Pancreas (tissue), 10 donors: ENCODE measurements at places on chromosomes 16 and 17. TPM values are rescaled to one million over a fixed set of nuclear protein-coding genes. Genes with fewer than 3 reads are reported as not detected.

DNA sequence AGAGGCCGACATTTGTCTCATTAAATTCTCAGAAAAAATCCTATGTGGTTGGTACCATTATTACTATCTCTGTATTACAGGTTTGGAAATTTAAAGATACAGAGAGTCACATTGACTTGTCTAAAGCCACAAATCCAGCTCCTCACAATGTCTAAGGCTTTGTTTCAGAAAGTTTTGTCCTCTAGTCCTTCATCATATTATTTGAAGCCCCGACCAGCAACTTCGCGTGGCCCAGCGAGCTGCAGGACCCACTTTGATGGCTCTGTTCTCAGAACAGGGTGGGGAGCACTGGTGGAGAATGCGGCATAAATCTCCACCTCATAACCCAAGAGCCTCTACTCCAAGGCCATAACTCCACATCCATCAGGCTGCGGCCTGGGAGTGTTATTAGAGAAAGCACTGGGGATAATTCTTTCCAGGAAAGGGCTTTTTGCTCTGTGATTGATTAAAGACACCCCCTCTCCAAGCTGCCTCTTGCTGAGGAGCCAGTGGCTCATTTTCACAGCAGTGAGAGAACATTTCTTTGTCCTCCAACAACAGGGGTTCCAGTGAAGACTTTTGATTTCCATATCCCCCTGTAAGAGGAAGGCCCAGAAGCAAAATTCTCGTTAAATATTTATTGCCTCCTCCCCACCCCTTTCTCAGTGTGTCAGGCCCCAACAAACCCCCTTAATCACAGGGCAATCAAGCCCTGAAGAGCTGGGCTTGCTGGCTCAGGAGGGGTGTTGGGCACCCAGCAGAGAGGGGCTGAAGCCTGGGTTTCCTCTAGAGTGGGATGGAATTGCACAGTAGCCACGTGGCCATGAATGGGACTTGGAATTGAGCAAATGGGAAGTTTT is 113.7 kb upstream of the CDH11 start:
- no peaks in the 10 kb centered on the region for H3K27me3 ChIP-seq
- no peak for DNase-seq
- no peaks in the 10 kb centered on the region for H3K4me1 ChIP-seq

GRCh38 chr17:51667706-51668083 is 407.3 kb downstream of the UTP18 start:
- no peak for DNase-seq
- no peak overlapping the region for H3K27ac ChIP-seq
- no peaks in the 10 kb centered on the region for H3K36me3 ChIP-seq
- H3K27me3 ChIP-seq, result no peaks in the 10 kb centered on the region

GRCh38 chr17:34499576-34499975 is 79.8 kb upstream of the TMEM132E start:
- no peaks in the 10 kb centered on the region for H3K36me3 ChIP-seq
- no peaks in the 10 kb centered on the region for H3K27me3 ChIP-seq
- DNase-seq, result no peak

- DNase-seq, result no peak
- H3K27ac ChIP-seq, result no peak overlapping the region
- H3K4me3 ChIP-seq, result no peak overlapping the region
Observed at GRCh38 chr16:58339452-58339981, 44.7 kb upstream of the PRSS54 start.

DNA sequence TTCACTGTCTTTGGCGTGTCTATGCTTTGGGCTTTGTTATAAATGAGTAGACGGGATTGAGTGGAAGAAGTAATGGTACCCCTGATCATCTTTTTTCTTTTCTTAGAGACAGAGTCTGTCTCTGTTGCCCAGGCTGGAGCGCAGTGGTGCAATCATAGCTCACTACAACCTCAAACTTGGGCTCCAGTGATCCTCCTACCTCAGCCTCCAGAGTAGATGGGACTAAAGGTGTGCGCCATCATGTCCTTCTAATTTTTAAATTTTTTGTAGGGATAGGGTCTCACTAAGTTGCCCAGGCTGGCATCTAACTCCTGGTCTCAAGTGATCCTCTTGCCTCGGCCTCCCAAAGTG is 14.9 kb upstream of the GPRC5B start:
- no peaks in the 10 kb centered on the region for H3K27me3 ChIP-seq
- no peaks in the 10 kb centered on the region for H3K4me1 ChIP-seq

GRCh38 chr17:6078458-6078871 is 8.3 kb downstream of the WSCD1 start:
- DNase-seq, result no peak
- H3K4me3 ChIP-seq, result no peak overlapping the region
- H3K36me3 ChIP-seq, result no peaks in the 10 kb centered on the region
- no peaks in the 10 kb centered on the region for H3K4me1 ChIP-seq

DNA sequence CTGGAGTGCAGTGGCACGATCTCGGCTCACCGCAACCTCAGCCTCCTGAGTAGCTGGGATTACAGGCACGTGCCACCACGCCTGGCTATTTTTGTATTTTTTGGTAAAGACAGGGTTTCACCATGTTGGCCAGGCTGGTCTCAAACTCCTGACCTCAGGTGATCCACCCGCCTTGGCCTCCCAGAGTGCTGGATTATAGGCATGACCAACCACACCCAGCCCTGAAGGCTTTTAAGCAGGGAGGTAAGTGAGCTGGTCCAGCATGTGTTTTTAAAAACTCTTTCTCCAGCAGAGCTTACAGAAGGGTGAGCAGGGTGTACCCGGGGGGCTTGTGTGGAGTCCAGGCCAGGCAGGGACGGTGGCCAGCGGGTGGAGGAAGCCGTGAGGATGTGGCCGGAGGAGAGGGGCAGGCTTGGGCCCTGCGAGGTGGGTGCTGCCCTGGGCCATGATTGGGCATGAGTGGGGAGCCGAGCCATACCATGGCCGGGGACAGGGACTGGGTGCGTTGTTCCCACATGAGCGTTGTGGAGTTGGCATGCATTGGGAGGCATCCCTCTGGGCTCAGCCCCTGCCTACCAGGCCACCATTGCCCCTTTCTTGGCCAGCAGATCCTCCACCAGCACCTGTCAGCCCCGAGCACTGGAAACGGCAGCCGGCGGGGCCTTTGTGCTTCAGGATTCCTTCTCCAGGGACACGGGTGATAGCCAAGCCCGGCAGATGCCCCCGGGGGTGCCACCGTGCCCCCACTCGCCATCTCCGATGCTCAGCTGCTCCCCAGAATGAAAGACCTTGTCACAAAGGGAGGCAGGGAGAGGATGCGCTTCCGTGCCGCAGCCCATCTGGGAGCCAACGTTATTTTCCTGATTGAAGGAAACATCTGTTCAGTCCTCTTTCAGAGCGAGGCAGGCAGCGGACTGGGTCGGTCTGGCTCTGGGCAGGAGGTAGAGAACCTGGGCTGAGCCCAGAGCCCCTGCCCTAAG is 64.5 kb downstream of the RAI1 start:
- H3K27me3 ChIP-seq, result no peaks in the 10 kb centered on the region
- no peak overlapping the region for H3K4me3 ChIP-seq
- no peak overlapping the region for H3K27ac ChIP-seq
- no peaks in the 10 kb centered on the region for H3K4me1 ChIP-seq

GRCh38 chr16:78198288-78198687 is 98.8 kb downstream of the WWOX start:
- peaks cover 5% of the 10 kb centered on the region for H3K4me1 ChIP-seq
- H3K27ac ChIP-seq, result no peak overlapping the region
- no peaks in the 10 kb centered on the region for H3K36me3 ChIP-seq
- no peaks in the 10 kb centered on the region for H3K27me3 ChIP-seq
- no peak overlapping the region for H3K4me3 ChIP-seq

GRCh38 chr17:4124999-4125398 is 17.8 kb downstream of the ZZEF1 start:
- no peak overlapping the region for H3K27ac ChIP-seq
- no peaks in the 10 kb centered on the region for H3K4me1 ChIP-seq
- no peak for DNase-seq

- H3K27me3 ChIP-seq, result no peaks in the 10 kb centered on the region
- no peaks in the 10 kb centered on the region for H3K4me1 ChIP-seq
- no peak overlapping the region for H3K27ac ChIP-seq
Observed at GRCh38 chr16:62870554-62870953, 834.3 kb upstream of the CDH8 start.

DNA sequence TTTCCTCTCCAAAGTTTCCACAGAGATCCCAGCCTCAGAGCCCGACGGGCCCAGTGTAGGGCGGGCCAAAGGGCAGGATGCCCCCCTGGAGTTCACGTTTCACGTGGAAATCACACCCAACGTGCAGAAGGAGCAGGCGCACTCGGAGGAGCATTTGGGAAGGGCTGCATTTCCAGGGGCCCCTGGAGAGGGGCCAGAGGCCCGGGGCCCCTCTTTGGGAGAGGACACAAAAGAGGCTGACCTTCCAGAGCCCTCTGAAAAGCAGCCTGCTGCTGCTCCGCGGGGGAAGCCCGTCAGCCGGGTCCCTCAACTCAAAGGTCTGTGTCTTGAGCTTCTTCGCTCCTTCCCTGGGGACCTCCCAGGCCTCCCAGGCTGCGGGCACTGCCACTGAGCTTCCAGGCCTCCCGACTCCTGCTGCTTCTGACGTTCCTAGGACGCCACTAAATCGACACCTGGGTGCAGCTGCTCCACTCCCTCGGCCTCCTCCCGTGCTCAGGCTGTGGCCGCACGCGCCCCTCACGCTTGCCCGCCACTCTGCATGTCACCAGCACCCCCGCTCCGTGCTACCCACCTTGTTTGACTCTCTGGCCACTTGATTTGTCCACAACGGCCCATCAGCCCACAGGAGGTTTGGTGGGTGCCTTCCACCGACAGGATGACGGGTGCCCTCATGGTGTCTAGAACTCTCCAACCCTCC is 15.3 kb upstream of the STH start:
- no peaks in the 10 kb centered on the region for H3K4me1 ChIP-seq
- no peaks in the 10 kb centered on the region for H3K36me3 ChIP-seq
- no peaks in the 10 kb centered on the region for H3K27me3 ChIP-seq
- no peak overlapping the region for H3K27ac ChIP-seq
- H3K4me3 ChIP-seq, result no peak overlapping the region
- DNase-seq, result no peak

DNA sequence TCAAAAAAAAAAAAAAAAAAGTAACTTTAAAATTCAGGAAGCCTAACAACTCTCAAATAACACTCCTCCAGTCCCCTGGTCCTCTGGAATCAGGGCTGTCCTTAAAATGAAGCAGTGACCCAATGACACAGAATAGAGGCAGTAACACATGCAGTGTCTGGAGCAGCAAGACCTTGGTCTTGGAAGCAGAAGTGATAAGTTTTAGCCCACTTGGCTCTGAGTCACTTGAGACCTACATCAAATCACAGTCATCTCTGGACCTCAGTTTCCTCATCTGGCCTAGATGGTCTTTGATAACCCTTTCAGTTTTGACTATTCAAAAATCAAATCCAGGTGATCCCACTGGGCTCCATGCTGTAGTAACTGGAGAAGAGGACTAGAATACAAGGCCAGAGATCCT is 39.0 kb downstream of the LYRM1 start:
- no peaks in the 10 kb centered on the region for H3K27me3 ChIP-seq
- H3K36me3 ChIP-seq, result no peaks in the 10 kb centered on the region
- no peak overlapping the region for H3K4me3 ChIP-seq

DNA sequence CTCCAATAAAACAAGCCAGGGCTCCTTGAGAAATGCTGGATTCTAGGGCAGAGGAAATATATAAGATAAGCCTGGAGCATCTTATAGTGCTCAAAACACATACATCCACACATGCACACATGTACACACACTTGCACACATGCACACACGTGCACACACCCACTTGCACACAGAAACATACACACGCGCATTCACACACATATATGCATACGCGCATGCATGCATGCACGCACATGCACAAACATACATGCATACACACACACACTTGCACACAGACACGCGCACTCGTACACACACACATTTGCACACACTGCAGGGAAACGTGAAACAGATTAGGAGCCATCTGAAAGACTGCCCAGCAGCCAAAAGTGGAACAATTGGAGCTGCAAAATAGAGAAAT is 8.0 kb upstream of the ENPP7 start:
- no peaks in the 10 kb centered on the region for H3K27me3 ChIP-seq
- no peak for DNase-seq
- H3K4me1 ChIP-seq, result no peaks in the 10 kb centered on the region
- H3K4me3 ChIP-seq, result no peak overlapping the region

CDK5R1 gene
- total RNA-seq, result 1.1 TPM

MRTFB gene
- 36.6 TPM for total RNA-seq

KIAA0513 gene
- total RNA-seq, result 16.9 TPM

PABPN1L gene
- 0.24 TPM for total RNA-seq

CBX2 gene
- total RNA-seq, result 2.4 TPM
